AG08395 (cell line): ENCODE measurements at places on chromosomes 11 and 22.

DNA sequence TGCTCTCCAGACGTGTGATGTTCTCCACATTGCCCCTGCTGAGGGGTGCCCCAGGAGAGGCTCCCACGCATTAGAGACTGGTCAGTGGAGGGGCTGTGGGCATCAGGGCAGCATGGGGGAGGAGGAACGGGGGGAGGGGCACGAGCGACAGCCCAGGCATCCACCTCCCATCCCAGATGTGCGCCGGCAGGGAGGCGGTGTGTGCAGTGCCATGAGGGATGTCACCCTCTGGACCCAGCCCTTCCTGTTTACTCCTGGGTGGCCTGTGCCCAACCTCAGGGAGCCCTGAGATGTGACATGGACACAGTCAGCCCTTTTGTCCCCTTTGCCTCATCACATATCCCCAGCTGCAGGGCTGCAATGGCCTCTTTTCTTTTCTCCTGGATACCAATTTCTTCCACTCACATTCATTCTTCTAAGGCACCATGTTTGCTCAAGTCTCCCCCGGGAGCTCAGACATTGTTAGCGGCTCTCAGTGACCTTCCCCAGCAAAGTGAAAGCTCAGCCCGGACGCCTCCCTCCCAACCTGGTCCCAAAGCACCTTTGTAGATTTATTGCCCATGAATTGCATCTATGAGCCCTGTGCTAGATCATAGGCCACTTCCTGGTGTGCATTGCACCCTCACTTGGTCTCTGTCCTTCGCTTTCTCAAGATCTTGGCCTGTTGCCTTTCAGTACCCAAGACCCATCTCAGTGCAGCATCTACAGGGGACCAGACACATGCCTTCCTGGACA lies 150.6 kb downstream of the CEP164 start:
- no peak for DNase-seq

DNA sequence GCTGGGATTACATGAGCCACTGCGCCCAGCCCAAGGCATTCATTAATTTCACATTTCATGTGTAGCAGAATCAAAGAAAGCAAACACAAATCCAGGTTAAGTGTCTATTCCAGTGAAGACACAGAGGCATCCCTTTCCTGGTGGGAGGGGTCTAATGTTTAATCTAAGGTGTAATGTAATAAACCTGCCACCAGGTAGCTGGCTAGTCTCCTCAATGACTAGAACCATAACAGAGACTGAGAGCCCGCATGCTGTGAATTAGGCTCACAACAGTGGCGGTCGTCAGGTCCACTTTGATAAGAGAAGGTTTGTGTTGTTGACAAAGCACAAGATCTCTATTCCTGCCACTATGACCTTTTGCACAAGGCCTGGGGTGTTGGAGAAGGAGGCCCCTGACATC lies 64.2 kb upstream of the ADA2 start:
- no peak for DNase-seq

DNA sequence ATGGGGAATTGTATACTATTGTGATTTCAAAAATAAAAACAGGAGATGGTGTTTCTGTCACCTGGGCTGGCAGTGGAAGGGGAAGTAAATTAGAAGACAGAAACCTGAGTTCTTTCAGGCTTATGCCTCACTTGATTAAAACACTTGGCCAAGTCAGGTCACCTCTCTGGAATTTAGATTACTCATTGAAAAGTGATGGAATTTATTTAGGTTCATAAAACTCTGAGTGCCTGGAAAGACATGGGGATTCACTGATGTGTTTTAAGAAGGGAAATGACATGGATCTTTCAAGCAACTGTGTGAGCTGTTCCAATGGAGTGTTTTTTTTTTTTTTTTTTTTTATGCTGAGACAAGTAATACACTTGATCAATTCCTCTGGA lies 400.1 kb downstream of the TMEM135 start:
- DNase-seq = peak; percentile 57

- DNase-seq = no peak
Observed at GRCh38 chr11:112805658-112806057, 155.6 kb upstream of the NCAM1 start.

GRCh38 chr11:68658661-68659060 lies 25.7 kb upstream of the GAL start:
- no peak for DNase-seq

GRCh38 chr22:24595863-24596262 lies 3.0 kb upstream of the LRRC75B start:
- DNase-seq = no peak

DNA sequence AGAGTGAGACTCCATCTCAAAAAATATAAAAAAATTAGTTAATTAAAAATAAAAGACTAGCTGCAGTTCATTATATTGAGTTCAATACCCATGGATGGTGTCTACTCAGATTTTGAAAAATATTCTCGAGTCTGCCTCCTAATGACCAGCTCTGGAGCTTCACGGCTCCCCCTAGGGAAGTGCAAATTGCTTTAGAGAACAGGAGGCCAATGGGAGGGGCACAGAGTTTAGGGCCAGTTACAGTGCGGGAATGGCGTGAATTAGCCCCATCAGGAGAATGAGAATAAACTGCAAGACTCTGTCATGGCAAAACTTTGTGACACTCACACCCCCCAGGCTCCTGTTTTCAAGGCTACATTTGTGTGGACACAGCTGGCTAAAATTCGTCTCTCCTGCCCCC lies 4.6 kb downstream of the FGF4 start:
- no peak for DNase-seq

GRCh38 chr11:30455025-30455424 lies 131.1 kb downstream of the MPPED2 start:
- no peak for DNase-seq

- no peak for DNase-seq
Observed at GRCh38 chr11:57055744-57056143, 67.0 kb downstream of the OR5AK2 start.

DNA sequence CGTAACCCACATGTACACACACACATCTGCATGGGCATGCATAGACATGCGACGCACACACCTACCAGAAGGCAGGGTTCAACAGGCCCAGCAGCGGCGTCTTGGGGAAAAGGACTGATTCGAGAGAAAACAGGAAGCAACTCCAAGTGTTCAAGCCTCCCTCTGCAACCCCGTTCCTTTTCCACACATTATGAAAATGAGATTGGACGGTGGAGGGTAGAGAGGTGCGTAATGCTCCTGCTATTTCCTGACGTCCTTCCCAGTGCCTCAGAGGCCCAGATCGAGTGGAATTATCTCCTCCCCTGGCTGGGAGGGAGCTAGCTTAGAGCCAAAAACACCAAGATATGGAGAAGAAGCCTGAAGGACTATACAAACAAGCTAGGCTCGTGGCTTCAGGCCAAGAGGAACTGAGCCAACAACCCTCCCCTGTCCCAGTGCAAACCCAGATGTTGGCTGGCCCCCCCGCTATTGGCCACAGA lies 289.2 kb downstream of the MN1 start:
- peak; percentile 91 for DNase-seq

DNA sequence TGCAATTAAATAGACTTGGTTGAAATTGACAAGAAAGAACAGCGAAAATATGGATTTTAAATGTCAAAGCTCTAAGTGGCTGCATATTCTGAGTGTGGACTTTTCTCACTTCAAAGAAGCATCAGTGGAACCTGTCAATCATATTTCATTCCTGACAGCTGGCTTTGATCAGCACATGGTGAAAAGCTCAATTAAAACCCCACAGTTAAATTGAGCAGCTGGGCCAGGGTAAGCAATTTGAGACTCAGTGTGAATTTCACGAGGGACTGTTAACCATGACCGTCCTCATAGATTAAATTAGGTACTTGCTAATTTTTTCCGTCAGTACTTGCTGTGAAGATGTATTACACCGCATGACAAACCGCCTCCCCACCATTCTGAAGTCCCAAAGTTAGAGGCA lies 11.0 kb upstream of the OR10D3 start:
- no peak for DNase-seq

DNA sequence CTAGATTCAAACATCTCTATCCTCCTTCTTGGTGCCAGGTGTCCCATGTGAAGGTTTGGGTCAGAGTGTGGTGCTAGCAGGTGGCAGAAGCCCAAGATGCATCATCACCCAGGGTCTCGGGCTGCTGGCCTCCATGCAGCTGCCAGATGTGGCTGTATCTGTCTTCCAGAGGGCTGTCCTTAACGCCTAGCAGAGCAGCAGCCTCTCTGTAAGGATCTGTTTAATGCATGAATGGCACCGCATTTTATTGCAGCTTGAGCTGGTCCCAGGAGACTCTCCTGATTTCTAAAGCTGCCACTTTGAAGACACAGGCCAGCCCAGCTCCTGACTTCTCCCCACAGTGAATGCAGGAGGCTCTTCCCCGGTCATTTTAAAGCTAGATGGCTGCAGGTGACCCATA lies 26.3 kb downstream of the SLC1A2 start:
- no peak for DNase-seq

GRCh38 chr22:27185760-27186302 lies 528.4 kb downstream of the MIAT start:
- DNase-seq = no peak

DNA sequence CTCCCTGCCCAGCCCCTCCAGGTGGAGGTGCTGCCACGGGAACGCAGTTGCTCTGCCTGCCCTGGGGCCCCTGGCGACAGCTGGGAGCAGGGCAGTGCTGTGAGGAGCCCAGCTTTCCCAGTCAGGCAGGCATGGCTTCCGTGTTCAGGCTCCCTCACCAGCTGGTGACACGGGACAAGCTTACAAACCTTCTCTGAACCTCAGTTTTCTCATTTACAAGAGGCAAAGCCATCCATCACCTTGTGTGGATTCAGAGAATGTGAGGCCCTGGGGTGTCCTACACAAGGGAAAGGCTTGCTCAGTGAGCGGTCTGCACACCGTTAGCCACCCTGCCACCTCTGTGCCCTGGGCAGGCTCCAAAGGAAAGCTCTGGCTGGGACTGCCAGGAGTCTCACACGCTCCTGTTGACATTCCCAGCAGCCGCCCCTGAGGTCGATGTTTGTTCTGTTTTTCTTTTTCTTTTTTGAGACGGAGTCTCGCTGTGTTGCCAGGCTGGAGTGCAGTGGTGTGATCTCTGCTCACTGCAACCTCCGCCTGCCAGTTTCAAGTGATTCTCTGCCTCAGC lies 23.5 kb downstream of the SUN2 start:
- no peak for DNase-seq

DNA sequence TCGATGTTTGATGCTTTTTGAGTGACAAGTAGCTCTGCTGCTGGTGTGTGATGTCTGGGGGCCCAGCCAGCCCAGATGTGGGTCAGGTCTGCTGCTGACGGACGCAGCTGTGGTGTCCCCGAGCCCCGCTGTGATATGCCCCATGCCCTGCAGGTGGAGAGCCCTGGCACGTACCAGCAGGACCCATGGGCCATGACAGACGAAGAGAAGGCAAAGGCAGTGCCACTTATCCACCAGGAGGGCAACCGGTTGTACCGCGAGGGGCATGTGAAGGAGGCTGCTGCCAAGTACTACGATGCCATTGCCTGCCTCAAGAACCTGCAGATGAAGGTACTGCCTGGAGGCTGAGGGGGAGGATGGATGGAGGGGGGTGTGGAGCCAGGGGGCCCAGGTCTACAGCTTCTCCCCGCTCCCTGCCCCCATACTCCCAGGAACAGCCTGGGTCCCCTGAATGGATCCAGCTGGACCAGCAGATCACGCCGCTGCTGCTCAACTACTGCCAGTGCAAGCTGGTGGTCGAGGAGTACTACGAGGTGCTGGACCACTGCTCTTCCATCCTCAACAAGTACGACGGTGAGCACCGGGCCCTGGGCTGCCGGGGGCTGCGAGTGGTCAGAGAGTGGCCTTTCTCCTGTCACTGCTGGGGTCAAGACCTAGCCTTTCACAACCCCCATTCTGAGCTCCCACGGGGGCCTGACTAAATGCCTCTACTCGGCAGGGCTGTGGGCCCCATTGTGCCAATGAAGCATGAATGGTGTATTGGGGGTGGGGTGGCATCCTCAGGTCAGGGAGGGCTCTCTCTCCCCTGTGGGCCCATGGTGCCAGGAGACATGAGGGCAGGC lies 7.3 kb downstream of the AIP start:
- DNase-seq = no peak

DNA sequence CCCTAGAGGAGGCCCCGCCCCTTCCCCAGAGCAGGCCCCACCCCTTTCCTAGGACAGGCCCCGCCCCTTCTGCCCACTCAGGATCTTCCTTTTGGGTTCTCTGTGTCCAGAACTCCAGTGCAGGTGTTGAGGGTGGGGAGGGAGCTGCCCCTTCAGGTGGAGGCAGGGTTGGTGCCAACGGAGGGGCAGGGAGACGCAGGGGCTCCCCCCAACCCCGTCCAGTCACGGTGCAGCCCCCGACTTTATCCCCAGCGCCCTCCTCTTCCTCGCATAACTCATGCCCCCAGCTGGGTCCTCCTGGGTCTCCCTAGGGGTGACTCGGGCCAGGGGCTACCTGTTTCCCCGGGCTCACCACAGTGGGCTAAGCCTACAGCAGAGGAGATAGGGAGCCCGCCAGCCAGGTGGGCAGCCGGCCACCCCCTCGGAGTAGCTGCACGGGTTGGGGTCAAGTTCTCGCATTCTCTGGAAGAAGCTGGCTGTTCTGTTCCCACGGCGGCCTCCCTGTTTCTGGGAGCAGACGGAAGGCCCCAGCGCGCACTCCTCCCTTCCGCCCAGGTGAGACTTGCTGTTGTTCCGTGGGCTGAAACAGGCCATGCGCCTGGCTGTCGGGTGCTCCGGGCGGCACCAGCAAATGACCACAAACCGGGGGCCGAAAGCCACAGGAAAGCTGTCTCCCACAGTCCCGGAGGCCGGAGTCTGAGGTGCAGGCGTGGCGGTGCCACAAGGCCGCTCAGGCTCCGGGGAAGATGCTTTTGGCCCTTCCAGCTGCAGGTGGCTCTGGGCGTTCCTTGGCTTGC lies 38.9 kb downstream of the MUC2 start:
- no peak for DNase-seq

- no peak for DNase-seq
Observed at GRCh38 chr22:43854121-43854785, 8.1 kb downstream of the SULT4A1 start.

DNA sequence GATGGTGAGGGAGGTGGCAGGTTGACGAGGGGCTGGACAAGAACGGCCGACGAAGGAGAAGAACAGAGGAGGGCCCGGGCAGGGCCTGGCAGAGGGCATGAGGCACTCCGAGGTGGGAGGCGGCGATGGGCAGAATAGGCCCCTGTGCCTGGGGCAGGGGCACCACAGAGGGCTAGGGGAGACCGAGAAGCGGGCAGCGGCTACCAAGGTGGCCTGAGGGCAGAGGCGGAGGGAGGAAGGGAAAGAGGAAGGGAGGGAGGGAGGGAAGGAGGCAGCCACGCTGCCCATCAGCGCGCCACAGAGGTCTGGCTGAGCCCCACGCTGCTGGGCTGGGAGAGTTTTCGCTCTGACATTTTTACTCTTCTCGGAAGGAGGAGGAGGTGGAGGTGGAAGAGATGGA lies 11.3 kb downstream of the LSP1 start:
- peak; percentile 29 for DNase-seq

GRCh38 chr11:112195951-112196351 lies 20.6 kb downstream of the BCO2 start:
- DNase-seq = no peak

GRCh38 chr11:64590763-64591221 lies at the start of gene SLC22A12:
Gene SLC22A12, plus strand, starts transcription at chr11:64591220. Its CDS starts 337 bp downstream, at chr11:64591557.
- DNase-seq = no peak

GRCh38 chr11:10208131-10208575 lies 85.9 kb downstream of the SBF2 start:
- peak; percentile 50 for DNase-seq

GRCh38 chr11:129951201-129951865 lies 51.3 kb downstream of the PRDM10 start:
- no peak for DNase-seq
